ENCODE measurements at places on chromosomes 7 and 10. TPM values are rescaled to one million over a fixed set of nuclear protein-coding genes. Genes with fewer than 3 reads are reported as not detected.

DNA sequence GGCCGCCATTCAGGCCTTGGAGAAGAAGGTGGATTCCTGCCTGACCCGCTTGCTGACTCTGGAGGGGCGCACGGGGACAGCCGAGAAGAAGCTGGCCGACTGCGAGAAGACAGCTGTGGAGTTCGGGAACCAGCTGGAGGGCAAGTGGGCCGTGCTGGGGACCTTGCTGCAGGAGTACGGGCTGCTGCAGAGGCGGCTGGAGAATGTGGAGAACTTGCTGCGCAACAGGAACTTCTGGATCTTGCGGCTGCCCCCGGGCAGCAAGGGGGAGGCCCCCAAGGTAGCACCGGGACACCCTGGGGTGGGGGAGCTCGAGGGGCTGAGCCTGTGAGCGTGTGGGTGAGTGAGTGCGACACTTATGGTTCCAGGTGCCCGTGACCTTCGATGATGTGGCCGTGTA, 4.5 kb downstream of the ZNF783 start:
- no peaks in the 10 kb centered on the region for H3K4me1 ChIP-seq
- peaks cover 3% of the 10 kb centered on the region for H3K36me3 ChIP-seq
- peaks cover 13% of the 10 kb centered on the region for H3K27me3 ChIP-seq
- no peak for DNase-seq
- H3K4me3 ChIP-seq: no peak overlapping the region

GRCh38 chr7:38929460-38930171, 20.6 kb upstream of the VPS41 start:
- DNase-seq: no peak
- no peak overlapping the region for H3K27ac ChIP-seq
- no peak overlapping the region for H3K4me3 ChIP-seq
- H3K27me3 ChIP-seq: no peaks in the 10 kb centered on the region

DNA sequence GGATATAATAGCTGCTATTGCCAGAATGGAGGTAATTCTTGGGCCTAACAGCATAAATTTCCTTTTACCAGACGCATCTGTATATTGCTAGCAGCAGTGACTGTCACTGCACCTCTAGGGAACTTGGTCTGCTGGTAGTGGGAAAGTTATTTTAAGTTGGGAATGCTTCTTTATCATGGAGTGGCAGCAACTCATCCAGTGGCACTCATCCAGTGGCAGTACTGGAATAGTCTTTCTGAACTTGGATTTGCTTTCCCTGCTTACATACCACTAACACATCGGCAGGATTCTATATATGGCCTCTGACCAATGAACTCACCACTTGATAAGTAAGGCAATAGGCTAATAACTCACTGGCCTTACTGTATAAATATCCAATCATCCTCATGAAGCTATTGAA, 22.0 kb upstream of the ICA1 start:
- no peaks in the 10 kb centered on the region for H3K4me1 ChIP-seq
- H3K36me3 ChIP-seq: no peaks in the 10 kb centered on the region
- no peak for DNase-seq
- no peaks in the 10 kb centered on the region for H3K27me3 ChIP-seq
- no peak overlapping the region for H3K27ac ChIP-seq

Gene SKIDA1
- 127 TPM for total RNA-seq

GRCh38 chr10:33822774-33823173, 488.3 kb upstream of the NRP1 start:
- no peaks in the 10 kb centered on the region for H3K27me3 ChIP-seq
- no peak overlapping the region for H3K4me3 ChIP-seq
- no peak for DNase-seq

Gene GTF2I
- total RNA-seq: 310 TPM

DNA sequence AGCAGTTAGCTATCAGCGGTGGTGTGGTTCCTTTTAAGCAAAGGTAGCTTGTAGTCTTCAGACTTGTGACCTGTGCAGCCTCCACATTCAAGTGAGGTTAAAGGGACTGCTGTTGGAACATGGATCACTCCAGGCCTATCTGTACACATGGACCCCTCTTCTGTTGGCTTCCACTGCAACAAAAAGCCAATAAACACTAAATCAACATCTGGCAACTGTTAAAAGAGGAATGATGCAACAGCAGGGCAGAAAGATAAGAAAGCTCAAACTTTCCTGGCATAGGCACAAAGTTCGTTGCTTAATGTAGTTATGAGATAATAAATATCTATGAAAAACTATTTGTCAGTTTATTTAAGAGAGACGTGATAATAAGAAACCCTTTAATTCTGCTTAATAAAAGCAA, 4.0 kb upstream of the MINPP1 start:
- no peaks in the 10 kb centered on the region for H3K36me3 ChIP-seq
- no peaks in the 10 kb centered on the region for H3K27me3 ChIP-seq
- H3K27ac ChIP-seq: no peak overlapping the region
- H3K4me1 ChIP-seq: no peaks in the 10 kb centered on the region

Gene TMEM236
- total RNA-seq: 0.06 TPM

Gene PTN
- total RNA-seq: 207 TPM

Gene RBM20
- total RNA-seq: 0.28 TPM

- H3K4me3 ChIP-seq: no peak overlapping the region
- peak overlapping the region; percentile 76 for H3K27ac ChIP-seq
- peaks cover 25% of the 10 kb centered on the region for H3K4me1 ChIP-seq
- DNase-seq: peak; percentile 34
Observed at GRCh38 chr7:139745678-139746143, 32.1 kb downstream of the HIPK2 start.

DNA sequence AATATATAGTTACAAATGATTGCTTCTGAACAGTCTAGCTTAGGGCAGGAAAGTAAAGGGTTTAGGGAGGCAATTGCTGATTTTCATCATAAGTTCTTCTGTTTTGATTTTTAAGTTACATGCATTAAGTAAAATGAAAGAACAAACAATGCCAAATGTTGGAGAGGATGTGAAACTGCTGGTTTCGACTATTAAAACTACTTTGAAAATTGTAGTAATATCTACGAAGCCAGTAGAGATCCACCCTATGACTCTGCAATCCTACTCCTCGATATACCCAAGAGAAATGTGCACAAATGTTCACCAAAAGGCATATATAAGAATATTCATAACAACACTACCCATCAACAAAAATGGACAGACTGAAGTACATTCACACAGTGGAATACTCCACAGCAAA, 24.3 kb downstream of the PDZD8 start:
- H3K27ac ChIP-seq: no peak overlapping the region
- H3K27me3 ChIP-seq: no peaks in the 10 kb centered on the region
- no peak overlapping the region for H3K4me3 ChIP-seq

- DNase-seq: no peak
- H3K36me3 ChIP-seq: no peaks in the 10 kb centered on the region
- no peaks in the 10 kb centered on the region for H3K27me3 ChIP-seq
- H3K27ac ChIP-seq: no peak overlapping the region
- H3K4me3 ChIP-seq: no peak overlapping the region
- peaks cover 3% of the 10 kb centered on the region for H3K4me1 ChIP-seq
Observed at GRCh38 chr7:51134013-51134441, 182.6 kb downstream of the COBL start.

DNA sequence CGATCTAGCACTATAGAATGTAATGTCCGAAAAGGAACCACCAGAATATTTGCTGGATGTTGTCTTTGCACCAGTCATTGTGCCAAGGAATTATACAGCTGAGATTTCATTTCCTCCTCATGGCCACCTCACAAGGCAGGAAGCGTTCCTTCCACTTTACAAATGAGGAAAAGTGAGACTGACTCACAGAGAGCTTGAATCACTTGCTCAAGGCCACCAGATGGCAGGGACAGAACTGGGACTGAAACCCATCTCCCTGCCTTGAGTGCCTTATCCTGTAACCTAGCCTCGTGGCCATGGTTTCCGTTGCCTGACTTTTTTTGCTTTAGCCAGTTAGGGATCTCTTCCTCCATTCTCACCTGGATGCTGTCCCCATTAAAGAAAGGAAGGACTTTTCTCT, 44.7 kb upstream of the PDZD8 start:
- H3K27ac ChIP-seq: no peak overlapping the region
- H3K36me3 ChIP-seq: no peaks in the 10 kb centered on the region
- H3K4me1 ChIP-seq: peaks cover 20% of the 10 kb centered on the region
- H3K27me3 ChIP-seq: no peaks in the 10 kb centered on the region
- H3K4me3 ChIP-seq: no peak overlapping the region
- DNase-seq: no peak

GRCh38 chr10:37754538-37755323, 102.7 kb downstream of the ZNF248 start:
- no peak overlapping the region for H3K4me3 ChIP-seq
- H3K36me3 ChIP-seq: no peaks in the 10 kb centered on the region
- no peak overlapping the region for H3K27ac ChIP-seq
- H3K27me3 ChIP-seq: no peaks in the 10 kb centered on the region

Gene SEC23IP
- 23.4 TPM for total RNA-seq

DNA sequence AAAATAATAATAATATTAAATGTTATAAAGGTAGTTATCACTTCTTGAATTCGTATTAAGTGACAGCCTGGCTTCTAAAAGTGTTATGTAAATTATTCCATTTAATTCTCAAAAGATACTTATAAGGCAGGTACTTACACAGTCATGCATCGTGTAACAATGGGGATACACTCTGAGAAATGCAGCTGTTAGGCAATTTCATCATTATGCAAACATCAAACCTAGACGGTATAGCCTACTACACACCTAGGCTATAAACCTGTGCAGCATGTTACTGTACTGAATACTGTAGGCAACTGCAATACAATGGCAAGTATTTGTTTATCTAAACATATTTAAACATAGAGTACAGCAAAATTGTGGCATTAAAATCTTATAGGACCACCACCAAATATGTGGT, 1.5 kb downstream of the IFIT1 start:
- no peaks in the 10 kb centered on the region for H3K27me3 ChIP-seq
- H3K4me1 ChIP-seq: peaks cover 10% of the 10 kb centered on the region
- H3K27ac ChIP-seq: no peak overlapping the region
- H3K36me3 ChIP-seq: no peaks in the 10 kb centered on the region
- H3K4me3 ChIP-seq: no peak overlapping the region

- H3K27me3 ChIP-seq: no peaks in the 10 kb centered on the region
- H3K4me1 ChIP-seq: no peaks in the 10 kb centered on the region
- no peaks in the 10 kb centered on the region for H3K36me3 ChIP-seq
- H3K27ac ChIP-seq: no peak overlapping the region
- DNase-seq: no peak
Observed at GRCh38 chr7:32163141-32163806, 93.1 kb upstream of the PDE1C start.

Gene FKBP6
- not detected for total RNA-seq

- H3K36me3 ChIP-seq: no peaks in the 10 kb centered on the region
- peak overlapping the region; percentile 30 for H3K27ac ChIP-seq
- no peaks in the 10 kb centered on the region for H3K27me3 ChIP-seq
- H3K4me1 ChIP-seq: peaks cover 42% of the 10 kb centered on the region
- no peak overlapping the region for H3K4me3 ChIP-seq
Observed at GRCh38 chr10:11205030-11205772, 187.5 kb downstream of the CELF2 start.

Gene PHTF2
- 33.0 TPM for total RNA-seq

Gene ENO4
- 0.84 TPM for total RNA-seq

GRCh38 chr7:42527004-42527403, 290.0 kb upstream of the GLI3 start:
- H3K27me3 ChIP-seq: no peaks in the 10 kb centered on the region
- H3K4me1 ChIP-seq: peaks cover 8% of the 10 kb centered on the region
- no peak overlapping the region for H3K4me3 ChIP-seq
- H3K27ac ChIP-seq: no peak overlapping the region
- peak; percentile 29 for DNase-seq

Gene ARHGAP22
- total RNA-seq: 5.1 TPM

DNA sequence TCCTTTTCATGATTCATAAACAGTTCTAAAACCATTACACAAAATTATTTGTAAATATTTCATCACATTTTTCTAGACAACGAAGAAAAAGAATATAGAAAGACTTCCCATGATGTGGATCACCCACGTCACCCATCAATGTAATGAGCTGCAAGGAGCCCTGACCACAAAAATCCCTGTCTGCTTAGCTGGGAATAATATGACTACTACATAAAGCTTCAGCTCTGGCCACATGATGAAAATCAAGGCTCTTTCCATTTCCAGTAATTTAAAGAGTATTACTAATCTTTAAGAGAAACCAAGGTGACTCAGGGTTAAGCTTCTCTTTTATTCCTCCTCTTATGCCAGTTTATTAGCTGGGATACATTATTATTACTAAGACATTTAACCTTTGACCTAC, 180.8 kb upstream of the CACNA2D1 start:
- DNase-seq: no peak
- no peak overlapping the region for H3K27ac ChIP-seq
- H3K4me1 ChIP-seq: no peaks in the 10 kb centered on the region

Measured in neural progenitor cell (in vitro differentiated cells).